ENCODE measurements at places on chromosomes 2 and 18. TPM values are rescaled to one million over a fixed set of nuclear protein-coding genes. Genes with fewer than 3 reads are reported as not detected.

Gene SLC66A3
- total RNA-seq, result 24.2 TPM

Gene SPP2
- total RNA-seq, result 0.34 TPM

Gene SALL3
- not detected for total RNA-seq

Gene STARD6
- not detected for total RNA-seq

GRCh38 chr2:226981791-226982326 is 146.0 kb downstream of the RHBDD1 start:
- DNase-seq, result no peak

- DNase-seq, result no peak
Measured at GRCh38 chr2:135997380-135997779, 12.0 kb upstream of the DARS1 start.

DNA sequence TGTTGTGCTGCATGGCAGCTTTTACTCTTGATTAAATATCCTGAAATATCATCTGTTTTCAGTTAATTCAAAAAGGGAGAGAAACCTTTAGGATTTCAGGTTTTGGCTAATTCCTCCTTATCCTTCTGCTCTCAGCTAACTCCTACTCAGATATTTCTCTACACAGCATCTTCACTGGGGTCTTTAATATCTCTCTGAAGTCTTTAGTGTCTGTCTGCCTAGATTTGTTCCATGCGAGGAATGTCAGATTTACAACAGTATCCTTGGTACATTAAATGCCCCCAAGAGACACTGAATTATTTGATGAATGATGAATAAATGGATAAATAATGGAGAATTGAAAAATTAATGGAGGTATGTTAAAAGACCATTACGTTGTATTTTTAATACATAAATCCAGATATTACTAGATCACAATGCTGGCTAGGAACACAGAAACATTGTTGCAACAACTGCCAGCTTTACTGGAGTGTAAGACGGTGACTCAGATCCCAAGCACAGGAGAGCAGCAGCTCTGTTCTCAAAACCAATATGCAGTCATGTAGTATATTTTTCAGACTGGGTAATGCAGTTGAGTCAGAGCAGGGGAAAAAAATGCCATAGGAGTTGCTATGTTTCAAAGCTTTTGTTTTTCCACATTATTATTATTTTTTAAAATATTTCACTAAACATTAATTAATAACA is 388.0 kb upstream of the SYT4 start:
- no peak for DNase-seq

DNA sequence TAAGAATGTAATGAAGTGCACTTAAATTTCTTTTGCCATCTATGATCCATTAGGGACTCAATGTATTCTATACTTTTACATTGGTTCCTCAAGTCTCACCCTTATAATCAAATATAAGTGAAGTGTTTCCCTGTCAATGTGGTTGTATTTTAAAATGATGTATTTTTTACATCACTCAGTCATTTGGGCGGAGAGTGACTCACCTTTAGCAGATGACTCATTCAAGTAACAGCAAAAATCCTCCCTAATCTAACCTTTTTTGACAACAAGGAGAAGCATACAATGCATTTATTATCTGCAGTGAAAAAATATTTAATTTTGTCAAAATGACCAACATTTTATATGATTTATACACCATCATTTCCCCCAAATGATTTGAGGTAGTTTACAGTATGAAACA is 94.4 kb downstream of the FANCL start:
- DNase-seq, result no peak

- DNase-seq, result no peak
Measured at GRCh38 chr2:134282629-134283400, 28.9 kb downstream of the MGAT5 start.
